ENCODE measurements at places on chromosomes 2 and 18.

DNA sequence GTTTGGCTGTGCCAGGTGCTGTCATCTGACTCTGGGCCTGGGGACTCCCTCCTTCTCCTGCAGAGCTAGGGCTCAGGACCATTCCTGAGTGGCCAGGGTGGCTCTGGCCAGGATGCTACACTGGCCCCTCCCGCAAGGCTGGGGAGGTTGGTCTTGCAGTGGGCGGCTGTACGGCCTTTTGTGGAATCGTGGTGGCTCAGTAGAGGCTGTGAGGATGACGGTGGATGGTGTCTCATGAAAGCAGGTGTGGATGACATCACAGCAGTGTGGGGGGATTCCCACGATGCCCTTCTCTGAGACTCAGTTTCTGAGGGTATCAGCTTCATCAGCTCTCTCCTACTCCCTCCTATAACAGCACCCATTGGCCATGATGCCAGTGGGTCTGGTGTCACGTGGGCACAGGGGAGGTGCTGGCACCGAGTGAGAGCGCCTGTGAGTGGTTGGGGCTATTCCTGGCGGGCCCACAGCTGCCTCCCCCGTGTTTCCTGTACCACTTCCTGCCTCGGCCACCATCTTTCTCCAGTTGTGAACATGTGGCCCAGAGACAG lies 144.2 kb upstream of the HDAC4 start:
- DNase-seq, result no peak

GRCh38 chr2:189519631-189520387 lies 60.8 kb downstream of the SLC40A1 start:
- DNase-seq, result no peak

- DNase-seq, result no peak
These were observed 534.2 kb downstream of the ZNF804A start for GRCh38 chr2:185132501-185133041.

DNA sequence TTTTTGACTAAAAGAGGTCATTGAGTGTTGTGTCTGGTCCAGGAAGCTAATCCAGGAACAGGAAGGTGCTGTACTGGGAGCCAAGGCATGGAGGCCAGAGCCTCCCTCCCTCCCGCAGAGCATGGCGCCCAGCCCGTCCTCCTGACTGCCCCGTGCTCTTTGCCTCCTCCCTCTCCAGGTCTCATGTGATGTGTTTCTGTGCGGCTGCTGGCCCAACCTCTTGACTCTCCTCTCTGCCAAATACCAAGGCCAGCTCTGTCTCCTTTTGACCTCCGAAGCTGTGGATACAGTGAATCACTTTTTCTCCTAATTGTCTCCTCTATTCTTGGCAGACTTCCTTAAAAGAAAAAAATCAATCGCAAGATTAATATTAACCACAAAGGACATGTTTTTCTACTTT lies 284.1 kb downstream of the PHLPP1 start:
- DNase-seq, result no peak

DNA sequence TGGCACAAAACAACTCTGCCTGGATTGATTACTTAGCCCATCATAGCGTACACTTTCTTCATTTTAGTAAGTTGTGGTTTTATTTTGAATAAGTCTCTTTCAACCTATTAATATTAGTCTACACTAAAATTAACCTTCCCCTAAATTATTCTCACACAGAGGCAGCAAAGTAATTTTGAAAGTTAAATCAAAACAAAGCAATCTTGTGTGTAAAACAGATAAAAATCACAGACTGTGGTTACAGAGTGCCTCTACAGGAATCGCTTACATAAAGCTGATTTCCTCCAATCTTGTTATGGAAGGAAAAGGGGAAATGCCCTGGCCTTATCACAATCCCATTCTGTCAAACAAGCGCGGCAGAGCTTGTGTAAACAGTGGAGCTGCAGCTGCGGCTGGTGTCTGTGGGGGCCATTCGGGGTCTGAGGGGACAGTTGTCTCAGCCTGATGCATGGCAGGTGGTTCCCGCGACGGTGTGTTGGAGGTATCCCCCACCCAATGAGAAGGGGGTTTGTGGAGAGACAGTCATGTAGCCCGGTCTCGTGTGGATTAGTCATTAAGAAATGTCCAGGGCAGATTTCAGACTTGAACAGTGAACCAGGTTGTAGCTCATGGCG lies 42.1 kb downstream of the BCL2L11 start:
- peak; percentile 8 for DNase-seq

- no peak for DNase-seq
These were observed 521.2 kb upstream of the POU3F3 start for GRCh38 chr2:104332731-104333130.

DNA sequence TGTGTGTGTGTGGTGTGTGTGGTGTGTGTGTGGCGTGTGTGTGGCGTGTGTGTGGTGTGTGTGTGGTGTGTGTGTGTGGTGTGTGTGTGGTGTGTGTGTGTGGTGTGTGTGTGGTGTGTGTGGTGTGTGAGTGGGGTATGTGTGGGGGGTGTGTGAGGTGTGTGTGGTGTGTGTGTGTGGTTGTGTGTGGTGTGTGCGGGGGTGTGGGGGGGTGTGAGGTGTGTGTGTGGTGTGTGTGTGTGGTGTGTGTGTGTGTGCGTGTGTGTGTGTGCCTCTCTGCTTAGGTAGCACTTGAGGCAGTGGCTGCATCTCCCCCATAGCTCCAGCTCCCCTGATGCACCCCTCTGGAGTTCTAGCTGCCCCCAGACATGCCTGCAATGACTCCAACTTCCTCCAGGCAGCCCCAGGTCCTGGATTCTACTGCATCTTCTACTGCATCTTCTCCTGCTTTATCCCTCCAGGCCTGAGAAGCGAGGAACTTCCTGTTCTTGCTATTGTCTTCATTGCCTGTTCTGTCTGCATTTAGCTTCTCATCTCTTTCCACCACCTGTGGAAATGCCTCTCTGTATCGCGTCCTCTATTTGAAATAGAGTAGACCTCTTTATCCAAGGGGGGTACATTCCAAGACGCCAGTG lies 22.2 kb upstream of the MLPH start:
- DNase-seq, result no peak

DNA sequence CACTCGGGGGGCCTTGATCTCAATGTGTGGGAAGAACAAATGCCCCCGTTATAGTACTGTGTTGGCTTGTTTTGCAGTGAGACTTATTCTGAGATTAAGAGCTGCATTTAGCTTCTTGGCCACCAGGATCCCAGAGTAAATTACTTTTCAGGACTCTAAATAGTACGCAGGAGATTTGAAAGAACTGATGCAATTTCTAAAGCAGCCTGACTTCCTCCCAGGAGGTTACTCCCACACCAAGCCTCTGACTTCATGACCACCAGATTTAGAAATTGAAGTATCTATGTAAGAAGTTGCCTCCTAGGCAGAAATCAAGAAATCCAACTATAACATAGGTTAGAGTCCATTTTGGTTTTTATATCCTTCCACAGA lies 67.0 kb downstream of the FEZ2 start:
- peak; percentile 38 for DNase-seq

- no peak for DNase-seq
These were observed 4.2 kb upstream of the NOSTRIN start for GRCh38 chr2:168798076-168798887.

DNA sequence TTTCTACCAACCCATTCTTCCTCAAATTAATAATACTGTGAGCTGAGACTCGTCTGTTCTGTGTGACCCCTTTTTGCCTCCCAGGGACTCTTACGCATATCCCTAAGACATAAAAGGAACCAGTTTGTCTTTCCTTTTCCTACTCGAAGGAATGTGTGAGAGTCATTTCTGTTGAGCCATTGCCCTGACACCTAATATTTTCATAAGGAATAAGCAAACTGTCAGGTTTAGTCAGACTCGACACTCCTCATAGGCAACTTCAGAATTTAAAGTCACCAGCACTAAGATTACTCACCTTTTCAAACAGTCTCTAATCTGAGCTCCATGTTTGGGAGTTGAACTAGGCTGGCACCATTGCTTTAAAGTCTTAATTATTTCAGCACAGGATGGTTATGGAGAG lies 305.5 kb downstream of the IKZF2 start:
- DNase-seq, result no peak

DNA sequence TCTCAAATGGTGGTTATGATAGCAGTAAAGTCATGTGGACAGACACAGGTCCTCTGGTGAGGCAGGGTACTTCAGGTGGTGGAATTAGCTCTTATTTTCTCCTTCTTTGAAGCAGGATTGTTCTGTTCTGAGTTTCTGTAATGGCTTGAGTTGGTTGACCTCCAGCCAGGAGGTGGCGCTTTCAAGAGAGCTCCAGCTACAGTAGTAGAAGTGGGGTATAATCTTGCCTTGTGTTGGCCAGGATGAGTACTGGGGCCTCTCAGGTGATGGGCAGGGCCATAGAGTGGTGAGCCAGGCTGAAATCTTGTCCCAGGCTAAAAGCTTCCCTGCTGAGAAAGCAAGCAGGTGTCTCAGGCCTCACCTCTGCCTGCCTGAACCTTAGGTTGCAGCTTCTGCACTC lies 52.5 kb upstream of the CSRNP3 start:
- no peak for DNase-seq

DNA sequence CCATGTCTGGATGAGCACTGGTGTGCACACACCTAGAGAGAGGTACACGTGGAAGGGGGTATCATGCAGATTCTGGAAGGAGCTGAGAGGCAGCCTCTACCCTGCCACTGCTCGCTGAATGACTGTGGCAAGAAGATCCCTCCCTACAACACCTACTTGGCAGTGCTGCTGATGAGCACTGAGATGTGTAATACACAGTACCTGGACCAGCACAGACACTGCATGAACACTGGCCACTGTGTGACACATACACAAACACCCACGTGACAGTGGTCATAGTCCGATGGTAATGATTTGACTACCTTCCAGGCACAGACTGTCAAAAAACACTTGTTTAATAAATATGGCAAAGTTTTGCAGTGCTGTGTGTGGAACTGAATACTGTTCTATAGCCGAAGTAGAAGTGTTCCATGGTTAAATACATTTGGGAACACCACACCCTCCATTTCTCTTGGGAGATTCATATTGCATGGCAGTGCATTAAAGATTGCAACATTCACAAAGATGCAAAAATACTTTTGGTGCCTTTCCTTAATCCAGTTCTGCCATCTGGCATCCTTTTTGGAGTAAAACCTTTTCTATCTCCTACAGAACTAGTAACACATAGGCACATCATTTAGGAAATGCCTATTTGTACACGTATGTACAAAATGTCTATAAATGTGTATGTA lies 29.6 kb downstream of the MRPS5 start:
- no peak for DNase-seq
